Activated naive CD4-positive, alpha-beta T cell treated with anti-CD3 and anti-CD28 coated beads for 36 hours (primary cell): ENCODE measurements at places on chromosomes 4 and X. TPM values are rescaled to one million over a fixed set of nuclear protein-coding genes. Genes with fewer than 3 reads are reported as not detected.
A peak's percentile ranks its signal among the peaks of the same experiment; 100 is the strongest.

DNA sequence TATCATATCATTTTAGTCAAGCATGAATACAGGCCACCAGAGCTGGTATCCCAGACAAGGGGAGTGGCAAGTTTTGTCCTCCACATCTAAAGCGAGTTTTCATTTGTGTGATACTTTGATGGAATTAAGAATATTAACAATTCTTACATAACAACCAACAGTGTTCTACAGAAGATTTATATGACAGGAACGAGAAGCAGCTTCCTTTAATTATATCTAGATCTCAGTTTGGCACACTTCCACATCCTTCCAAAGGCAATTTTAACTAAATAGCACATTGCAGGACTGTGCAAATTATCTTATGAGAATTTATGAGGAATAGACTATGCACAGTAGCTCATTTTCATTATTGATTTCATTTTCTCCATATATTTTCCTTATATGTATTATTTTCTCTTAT lies 121.2 kb upstream of the GUCY1A1 start:
- H3K4me3 ChIP-seq = no peak overlapping the region
- no peak overlapping the region for H3K27ac ChIP-seq
- peaks cover 2% of the 10 kb centered on the region for H3K27me3 ChIP-seq
- no peak for DNase-seq
- no peaks in the 10 kb centered on the region for H3K36me3 ChIP-seq

GRCh38 chrX:12970691-12971202 lies 4.2 kb upstream of the TMSB4X start:
- peak overlapping the region; percentile 85 for H3K4me3 ChIP-seq
- peaks cover 37% of the 10 kb centered on the region for H3K4me1 ChIP-seq
- peaks cover 16% of the 10 kb centered on the region for H3K36me3 ChIP-seq
- DNase-seq = peak; percentile 77

DNA sequence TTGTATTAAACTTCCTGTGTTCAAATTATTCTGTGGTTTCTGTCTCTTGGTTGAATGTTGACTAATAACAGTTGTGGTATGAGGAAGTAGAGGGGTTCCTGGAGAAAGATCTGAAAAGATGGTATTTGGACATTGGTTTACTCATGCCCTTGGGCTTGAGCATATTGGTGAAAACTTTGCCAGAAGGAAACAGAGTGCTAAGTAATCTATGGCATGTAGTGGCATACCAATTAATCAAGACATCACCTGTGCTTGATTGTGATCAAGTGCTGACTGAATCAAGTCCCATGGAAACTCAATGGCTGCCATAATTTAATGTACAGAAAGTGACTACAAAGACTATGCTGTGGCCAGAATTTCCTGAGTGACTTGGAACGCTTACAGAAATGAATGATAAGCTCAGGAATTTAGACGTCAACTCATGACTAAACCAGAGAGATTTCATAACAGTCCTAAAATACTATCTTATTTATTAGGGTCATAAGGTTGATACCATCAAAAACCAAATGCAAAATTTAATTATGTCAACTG lies 2062.9 kb downstream of the ARAP2 start:
- no peak overlapping the region for H3K27ac ChIP-seq
- no peaks in the 10 kb centered on the region for H3K4me1 ChIP-seq
- H3K36me3 ChIP-seq = no peaks in the 10 kb centered on the region
- DNase-seq = no peak

DNA sequence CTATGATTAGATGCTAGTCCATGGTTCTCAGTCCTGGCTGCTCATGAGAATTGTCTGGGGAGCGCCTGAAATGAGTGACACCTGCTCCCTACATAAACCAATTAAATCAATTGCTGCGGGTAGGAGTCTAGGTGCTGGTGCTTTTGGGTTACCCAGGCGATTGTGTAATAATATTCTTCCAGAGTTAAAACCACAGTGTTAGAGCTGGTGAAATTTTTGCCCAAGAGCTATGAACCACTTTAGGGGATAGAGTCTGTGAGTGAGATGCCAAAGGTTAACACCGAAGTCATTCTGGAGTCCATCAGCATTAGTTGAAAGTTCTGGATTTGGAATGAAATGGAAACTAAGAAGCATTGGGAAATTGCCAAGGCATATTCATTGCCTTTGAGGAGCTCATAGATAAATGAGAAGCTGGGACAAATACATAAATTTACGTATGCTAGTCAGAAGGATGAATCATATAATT lies 15.3 kb downstream of the PDK3 start:
- DNase-seq = peak; percentile 20
- H3K4me1 ChIP-seq = peaks cover 64% of the 10 kb centered on the region
- peak overlapping the region; percentile 96 for H3K27ac ChIP-seq
- H3K4me3 ChIP-seq = peak overlapping the region; percentile 69

DNA sequence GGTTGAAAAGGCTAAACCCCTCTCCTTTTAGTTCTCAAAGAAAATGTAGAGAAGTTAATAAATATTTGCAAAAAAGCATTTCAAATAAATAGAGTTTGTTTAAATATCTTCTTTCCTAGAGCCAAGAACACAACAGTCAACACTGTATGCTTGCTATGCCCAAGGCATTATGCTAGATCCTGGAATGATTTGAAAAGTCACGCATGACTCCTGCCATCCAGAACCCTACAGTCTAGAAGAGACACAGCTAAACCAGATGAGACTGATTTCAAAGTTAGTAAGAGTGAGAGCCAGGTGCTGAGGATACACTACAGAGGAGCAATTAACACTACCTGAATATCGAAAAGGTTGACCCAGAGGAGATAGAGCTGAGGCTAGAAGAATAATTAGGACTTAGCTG lies 205.8 kb downstream of the NWD2 start:
- no peak overlapping the region for H3K4me3 ChIP-seq
- peaks cover 9% of the 10 kb centered on the region for H3K4me1 ChIP-seq
- H3K27ac ChIP-seq = no peak overlapping the region
- no peaks in the 10 kb centered on the region for H3K36me3 ChIP-seq
- DNase-seq = no peak
- H3K27me3 ChIP-seq = peaks cover 34% of the 10 kb centered on the region

DNA sequence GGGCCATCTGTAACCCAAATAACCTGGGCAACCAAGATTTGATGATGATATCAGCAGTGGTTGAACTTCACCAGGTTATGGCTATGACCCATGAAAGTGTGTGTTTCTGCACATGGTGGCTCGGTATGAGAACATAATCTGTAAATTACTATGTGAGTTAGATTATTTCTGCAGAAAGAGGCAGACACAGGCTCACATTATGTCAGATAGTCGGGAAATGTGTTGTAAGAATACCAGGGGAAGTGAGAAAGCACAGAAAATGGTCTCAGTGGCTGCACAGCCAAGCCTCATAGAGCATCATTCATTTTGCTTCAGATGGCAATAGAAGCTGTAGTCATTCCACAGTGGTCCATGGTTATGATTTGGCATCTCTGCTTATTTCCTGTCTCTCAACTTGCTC lies 63.0 kb upstream of the RBPJ start:
- H3K4me3 ChIP-seq = no peak overlapping the region
- no peaks in the 10 kb centered on the region for H3K4me1 ChIP-seq
- H3K27me3 ChIP-seq = peaks cover 3% of the 10 kb centered on the region

GRCh38 chr4:84031401-84031800 lies 467.7 kb downstream of the NKX6-1 start:
- DNase-seq = no peak
- H3K27me3 ChIP-seq = no peaks in the 10 kb centered on the region
- no peaks in the 10 kb centered on the region for H3K4me1 ChIP-seq
- no peak overlapping the region for H3K4me3 ChIP-seq

- DNase-seq = peak; percentile 5
- no peak overlapping the region for H3K4me3 ChIP-seq
- no peaks in the 10 kb centered on the region for H3K4me1 ChIP-seq
- H3K27ac ChIP-seq = no peak overlapping the region
Measured at GRCh38 chrX:38175139-38175538, 45.5 kb downstream of the SRPX start.

- no peaks in the 10 kb centered on the region for H3K36me3 ChIP-seq
- no peaks in the 10 kb centered on the region for H3K27me3 ChIP-seq
- no peak overlapping the region for H3K4me3 ChIP-seq
- H3K27ac ChIP-seq = no peak overlapping the region
- DNase-seq = no peak
Measured at GRCh38 chr4:89823416-89823815, 13.5 kb downstream of the SNCA start.

DNA sequence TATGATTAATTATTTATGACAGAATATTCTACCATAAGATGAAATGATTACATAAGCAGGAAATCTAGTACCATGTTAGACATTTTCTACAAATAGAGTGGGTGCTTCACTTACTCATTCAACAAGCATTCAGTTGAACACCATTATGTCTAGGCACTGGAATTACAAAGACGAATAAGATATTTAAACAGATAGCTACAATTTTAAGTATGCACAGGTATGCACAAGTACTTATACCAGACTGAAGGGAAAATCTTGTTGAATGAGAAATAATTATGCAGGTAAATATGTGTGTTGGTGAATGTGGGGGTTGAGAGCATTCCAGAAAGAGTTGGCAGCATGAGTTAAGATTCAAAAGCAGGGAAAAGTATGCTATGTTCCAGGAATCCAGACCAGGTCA lies 107.3 kb upstream of the CNKSR2 start:
- H3K27ac ChIP-seq = no peak overlapping the region
- H3K4me1 ChIP-seq = no peaks in the 10 kb centered on the region
- no peaks in the 10 kb centered on the region for H3K27me3 ChIP-seq

GRCh38 chr4:60450054-60450453 lies 750.1 kb upstream of the ADGRL3 start:
- H3K27me3 ChIP-seq = no peaks in the 10 kb centered on the region
- no peaks in the 10 kb centered on the region for H3K4me1 ChIP-seq
- H3K36me3 ChIP-seq = no peaks in the 10 kb centered on the region
- H3K4me3 ChIP-seq = no peak overlapping the region

- peak overlapping the region; percentile 76 for H3K4me3 ChIP-seq
- no peak overlapping the region for H3K27ac ChIP-seq
- peaks cover 19% of the 10 kb centered on the region for H3K36me3 ChIP-seq
- no peak for DNase-seq
- peaks cover 18% of the 10 kb centered on the region for H3K27me3 ChIP-seq
Measured at GRCh38 chr4:89110541-89110985, 770 bp upstream of the TIGD2 start.

- DNase-seq = no peak
- no peaks in the 10 kb centered on the region for H3K27me3 ChIP-seq
- no peaks in the 10 kb centered on the region for H3K4me1 ChIP-seq
- no peaks in the 10 kb centered on the region for H3K36me3 ChIP-seq
- no peak overlapping the region for H3K4me3 ChIP-seq
Measured at GRCh38 chr4:113183032-113183605, 133.7 kb downstream of the ANK2 start.

DNA sequence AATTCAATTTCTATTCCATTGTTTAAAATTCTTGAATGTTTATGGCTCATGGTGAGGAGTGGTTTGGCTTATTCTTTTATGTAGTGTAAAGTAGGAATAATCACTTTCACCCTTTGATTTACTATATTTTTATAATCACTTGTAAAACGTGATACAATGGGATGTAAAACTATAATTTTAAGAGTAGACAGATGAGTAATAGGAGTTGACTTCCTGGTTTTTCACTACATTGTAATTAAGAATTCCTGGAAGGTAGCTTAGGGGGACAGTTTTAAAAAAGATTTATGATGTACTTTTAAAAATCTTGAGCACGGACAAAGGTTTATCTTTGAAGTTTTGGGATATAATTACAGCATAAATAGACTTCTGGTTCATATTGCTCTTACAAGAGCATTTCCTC lies 65.3 kb downstream of the PDGFC start:
- no peaks in the 10 kb centered on the region for H3K36me3 ChIP-seq
- H3K4me3 ChIP-seq = no peak overlapping the region
- H3K27ac ChIP-seq = no peak overlapping the region
- no peaks in the 10 kb centered on the region for H3K4me1 ChIP-seq
- DNase-seq = no peak
- no peaks in the 10 kb centered on the region for H3K27me3 ChIP-seq

GRCh38 chr4:153641532-153641931 lies 42.5 kb upstream of the TLR2 start:
- H3K36me3 ChIP-seq = peaks cover 5% of the 10 kb centered on the region
- no peaks in the 10 kb centered on the region for H3K27me3 ChIP-seq
- H3K4me3 ChIP-seq = no peak overlapping the region
- peaks cover 9% of the 10 kb centered on the region for H3K4me1 ChIP-seq

- peaks cover 1% of the 10 kb centered on the region for H3K36me3 ChIP-seq
- no peak for DNase-seq
Measured at GRCh38 chrX:123871309-123871708, 11.5 kb downstream of the XIAP start.

DNA sequence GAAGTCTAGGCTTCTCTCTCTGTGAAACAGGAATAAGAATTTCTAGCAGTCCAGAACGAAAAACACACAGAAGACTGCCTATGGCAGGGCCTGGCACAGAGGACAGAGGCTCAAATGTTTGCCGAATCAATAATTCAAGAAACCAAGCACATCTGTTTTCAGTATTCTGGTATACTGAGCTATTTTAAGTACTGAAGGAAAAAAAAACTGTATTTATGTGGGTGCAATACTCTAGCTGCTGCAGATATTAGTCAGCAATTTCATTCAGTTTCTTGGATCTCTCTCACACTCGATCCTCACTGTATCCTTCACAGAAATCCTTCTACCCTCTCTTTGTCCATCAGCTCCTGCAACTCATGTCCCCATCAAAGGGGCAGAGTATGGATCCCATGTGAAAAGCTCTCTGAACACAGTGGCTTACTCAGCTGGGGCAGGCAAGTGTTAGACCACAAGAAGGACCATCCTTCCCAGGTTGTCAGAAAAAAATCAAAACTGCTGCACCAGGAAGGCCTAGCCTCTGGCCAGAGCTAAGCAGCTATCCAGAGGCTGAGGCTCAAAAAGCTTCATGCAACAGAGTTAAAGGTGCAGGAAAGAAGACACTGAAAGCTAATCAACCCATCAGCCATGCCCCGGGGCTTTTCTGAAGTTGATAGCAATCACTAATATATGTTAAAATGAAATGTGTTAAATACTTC lies 9.1 kb upstream of the USO1 start:
- DNase-seq = no peak
- no peak overlapping the region for H3K4me3 ChIP-seq
- H3K27me3 ChIP-seq = no peaks in the 10 kb centered on the region
- peaks cover 5% of the 10 kb centered on the region for H3K36me3 ChIP-seq
- H3K4me1 ChIP-seq = peaks cover 15% of the 10 kb centered on the region

GRCh38 chr4:1501754-1502500 lies 95.7 kb upstream of the NKX1-1 start:
- no peak for DNase-seq
- no peaks in the 10 kb centered on the region for H3K36me3 ChIP-seq
- H3K27ac ChIP-seq = no peak overlapping the region
- H3K4me3 ChIP-seq = no peak overlapping the region

GRCh38 chrX:12895866-12896265 lies 10.6 kb upstream of the TLR8 start:
- peaks cover 24% of the 10 kb centered on the region for H3K4me1 ChIP-seq
- no peak for DNase-seq
- H3K27me3 ChIP-seq = no peaks in the 10 kb centered on the region
- H3K27ac ChIP-seq = no peak overlapping the region
- no peaks in the 10 kb centered on the region for H3K36me3 ChIP-seq

IRS4 gene
- total RNA-seq = not detected

PPP1R2C gene
- total RNA-seq = not detected

ODAPH gene
- not detected for total RNA-seq

KLHL4 gene
- total RNA-seq = not detected
